ENCODE measurements at places on chromosomes 16 and 17. TPM values are rescaled to one million over a fixed set of nuclear protein-coding genes. Genes with fewer than 3 reads are reported as not detected.

GRCh38 chr16:61374071-61374470 is 662.2 kb downstream of the CDH8 start:
- DNase-seq: no peak

DNA sequence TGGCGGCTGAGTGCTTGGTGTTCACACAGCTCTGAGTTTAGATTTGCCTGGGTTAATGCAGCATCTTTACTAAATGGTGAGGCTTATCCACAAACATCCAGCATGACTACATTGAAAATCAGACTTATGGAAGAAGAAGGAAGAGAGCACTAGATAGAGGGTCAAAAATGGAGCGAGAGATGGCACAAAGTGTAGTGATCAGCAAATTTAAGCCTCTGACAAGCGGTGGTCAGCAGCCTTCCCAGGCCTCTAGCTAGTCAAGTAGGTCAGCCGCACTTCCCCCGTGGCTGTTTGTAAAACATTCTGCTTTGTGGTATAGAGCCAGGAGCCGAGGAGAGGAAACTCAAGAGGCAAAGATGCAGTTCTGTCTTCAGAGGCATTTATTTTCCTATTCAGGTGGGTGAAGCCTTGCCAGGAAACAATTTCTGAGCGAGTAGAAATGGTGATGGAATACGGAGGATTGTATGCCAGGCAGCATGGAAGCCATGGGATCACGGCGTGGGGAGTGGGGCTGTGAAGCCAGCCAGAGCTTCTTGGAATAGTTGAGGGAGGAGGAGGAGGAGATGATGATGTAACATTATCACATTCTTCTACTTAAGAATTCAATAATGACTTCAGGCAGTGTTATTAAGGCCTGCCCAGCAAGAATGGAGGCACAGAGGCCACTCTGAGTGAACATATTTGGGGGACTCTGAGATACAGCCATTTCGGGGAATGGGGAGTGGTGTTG is 118.9 kb downstream of the MSI2 start:
- DNase-seq: no peak

DNA sequence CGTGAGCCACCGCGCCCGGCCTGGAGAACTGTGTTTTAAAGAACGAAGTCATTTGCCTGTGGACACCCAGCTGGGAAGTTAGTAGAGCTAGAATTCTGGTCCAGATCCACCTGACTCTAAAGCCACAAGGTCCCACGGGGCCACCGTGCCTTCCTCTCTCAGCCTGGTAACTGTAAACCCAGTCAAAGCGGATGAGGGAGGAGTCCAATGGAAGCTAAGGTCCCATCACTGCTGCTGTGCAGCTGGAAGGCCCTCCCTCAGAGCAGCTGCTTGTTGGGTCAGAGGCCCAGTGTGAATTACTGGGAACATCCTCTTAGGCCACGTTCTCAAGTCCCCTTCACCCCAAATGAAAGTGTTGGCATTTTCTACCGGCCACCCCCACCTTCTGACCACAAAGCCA is 48.8 kb upstream of the CACNG5 start:
- no peak for DNase-seq

- DNase-seq: no peak
Observed at GRCh38 chr16:22004341-22004740, 3.4 kb upstream of the PDZD9 start.

- no peak for DNase-seq
Observed at GRCh38 chr16:65181071-65181561, 59.3 kb upstream of the CDH11 start.

CIBAR2 gene
- not detected for total RNA-seq

NOMO2 gene
- total RNA-seq: 45.1 TPM

NETO2 gene
- 0.29 TPM for total RNA-seq

MGAT5B gene
- 2.0 TPM for total RNA-seq
